ENCODE measurements at places on chromosomes 3 and 15.

- DNase-seq: no peak
These were observed 152.9 kb downstream of the IGF1R start for GRCh38 chr15:98801234-98801561.

DNA sequence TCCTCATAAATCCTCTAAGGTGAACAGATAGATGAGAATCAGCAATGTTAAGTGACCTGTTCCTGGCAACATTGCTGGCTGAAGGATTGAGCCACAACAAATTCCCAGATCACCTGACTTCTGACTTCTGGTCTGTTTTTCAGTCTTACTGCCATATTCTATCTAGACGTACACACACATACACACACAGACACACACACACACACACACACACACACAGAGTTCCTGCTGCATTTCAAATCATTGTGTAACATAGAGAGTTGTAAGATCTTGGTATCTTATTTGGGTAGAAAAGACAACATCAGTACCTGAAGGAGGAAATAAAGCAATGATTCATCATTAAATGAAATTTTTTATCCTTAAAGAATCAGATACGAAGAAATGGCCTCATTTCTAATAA is 342.6 kb downstream of the MFSD1 start:
- no peak for DNase-seq

DNA sequence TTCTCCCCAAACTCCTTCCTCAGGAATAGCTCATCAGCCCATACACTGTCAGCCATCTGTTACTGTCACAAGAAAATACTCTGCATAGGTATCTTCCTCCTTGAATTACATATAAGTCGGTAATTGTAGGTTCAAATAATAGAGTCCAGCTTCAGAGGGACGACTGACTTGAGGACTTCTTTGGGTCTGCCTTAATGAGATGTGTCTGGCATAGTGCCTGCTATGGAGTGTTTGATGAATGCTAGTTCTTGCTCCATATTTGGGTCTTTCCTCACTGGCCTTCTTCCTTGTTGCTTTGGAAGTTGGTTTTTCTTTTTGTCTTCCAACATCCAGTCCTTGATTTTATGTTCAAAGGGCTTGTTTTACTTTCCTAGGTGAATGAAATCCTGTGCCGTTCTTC is 66.4 kb upstream of the ACKR4 start:
- DNase-seq: no peak

DNA sequence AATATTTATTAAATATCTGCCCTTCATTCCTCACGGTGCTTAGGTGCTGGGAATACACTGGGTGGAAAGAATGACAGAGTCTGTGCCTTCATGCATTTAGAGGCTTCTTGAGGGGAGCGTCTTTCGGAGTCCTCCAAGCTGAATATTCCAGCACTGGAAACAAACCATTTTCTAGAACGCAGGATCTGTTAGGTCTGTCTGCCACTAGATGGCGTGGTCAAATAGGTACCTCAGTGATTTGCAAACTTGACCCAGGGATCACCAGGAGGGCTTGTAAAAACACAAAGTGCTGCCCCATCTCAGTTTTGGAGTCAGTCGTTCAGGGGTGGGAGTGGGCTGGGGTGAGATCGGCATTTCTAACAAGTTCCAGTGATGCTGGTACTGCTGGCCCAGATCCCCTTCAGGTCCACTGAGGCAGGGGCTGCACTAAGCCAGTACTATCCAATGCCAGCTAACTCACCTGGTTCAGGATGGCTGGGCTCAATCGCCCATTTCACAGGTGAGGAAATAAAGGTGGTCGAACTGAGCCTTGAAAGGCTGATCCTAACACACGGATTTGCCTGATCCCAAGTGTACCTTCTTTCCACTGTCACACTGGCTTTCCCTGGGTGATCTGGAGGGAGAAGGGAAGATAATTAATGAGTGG is 14.8 kb downstream of the ARNT2 start:
- peak; percentile 36 for DNase-seq

DNA sequence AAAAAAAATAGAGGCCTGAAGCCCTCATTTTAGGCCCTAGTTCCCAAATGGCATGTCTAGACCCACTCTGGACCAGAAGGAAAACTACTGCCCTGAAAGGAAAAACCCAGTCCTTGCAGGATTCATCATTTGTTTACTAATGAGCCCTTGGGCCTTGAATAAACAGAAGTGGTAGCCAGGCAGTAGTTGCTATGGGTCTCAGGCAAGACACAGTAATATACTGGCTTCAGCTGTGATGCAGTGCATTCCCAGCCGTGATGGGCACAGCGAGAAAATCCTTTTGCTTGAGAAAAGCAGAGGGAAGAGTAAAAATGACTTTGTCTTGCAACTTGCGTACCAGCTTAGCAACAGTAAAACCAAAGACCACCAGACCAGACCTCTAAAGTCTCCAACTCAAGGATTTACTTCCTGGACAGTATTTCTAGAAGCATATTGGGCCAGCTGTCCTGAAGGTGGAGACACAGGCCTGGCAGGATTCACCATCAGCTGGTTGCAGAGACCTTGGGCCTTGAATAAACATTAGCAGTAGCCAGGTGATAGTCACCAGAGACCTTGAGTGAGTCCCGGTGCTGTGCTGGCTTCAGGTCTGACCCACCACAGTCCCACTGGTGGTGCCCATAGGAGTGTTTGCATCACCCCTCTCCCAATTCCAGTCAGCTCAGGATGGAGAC is 208.3 kb upstream of the SLITRK3 start:
- no peak for DNase-seq

DNA sequence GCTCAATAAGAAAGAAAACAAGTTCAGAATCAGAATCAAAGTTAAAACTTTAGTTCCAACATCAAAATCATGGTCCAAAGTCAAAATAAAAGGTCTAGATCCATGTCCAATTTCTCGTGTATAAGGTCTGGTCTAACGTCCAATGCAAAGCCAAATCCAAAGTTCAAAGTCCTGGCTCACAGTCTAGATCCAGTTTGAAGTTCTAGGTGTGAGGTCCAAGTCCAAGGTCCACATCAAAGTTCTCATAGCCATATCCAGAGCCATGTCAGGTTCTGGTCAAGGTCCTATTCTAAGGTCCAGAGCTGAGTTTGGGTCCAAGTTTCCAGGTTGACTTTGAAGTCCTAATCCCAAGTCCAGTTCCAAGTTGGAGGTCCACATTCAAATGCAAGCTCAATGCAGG is 40.7 kb upstream of the VIPR1 start:
- no peak for DNase-seq

- DNase-seq: no peak
These were observed 463.0 kb downstream of the ERC2 start for GRCh38 chr3:56005196-56005805.

DNA sequence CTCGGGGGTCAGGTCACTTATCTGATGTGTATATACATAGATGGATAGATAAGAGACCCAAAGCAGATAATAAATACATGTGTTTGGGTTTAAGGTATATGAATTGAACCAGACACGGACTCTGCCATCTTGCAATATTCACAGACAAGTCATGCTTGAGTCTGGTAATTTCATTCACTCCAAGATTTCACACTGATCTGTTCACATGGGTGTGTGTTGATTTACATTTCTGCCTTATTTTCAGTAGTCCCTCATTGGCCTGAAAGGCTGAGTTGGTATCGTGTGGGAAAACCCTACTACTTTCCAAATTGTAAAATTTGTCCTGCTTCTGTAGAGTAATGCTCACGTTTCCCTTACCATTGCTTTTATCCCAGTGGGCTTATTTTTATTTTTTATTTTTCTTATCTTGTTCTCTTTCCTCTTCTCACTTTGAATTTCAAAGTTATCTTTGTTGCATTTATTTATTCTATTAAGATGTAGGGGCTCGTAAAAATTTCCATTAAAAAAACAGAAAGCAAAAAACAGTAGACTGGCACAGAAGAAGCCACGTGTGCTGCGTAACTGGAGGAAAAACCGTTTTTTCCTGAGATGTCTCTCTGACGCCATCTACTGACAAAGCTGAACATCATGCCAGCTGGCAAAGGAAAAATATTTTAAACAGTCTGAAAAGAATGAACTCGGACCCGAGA is 10.8 kb upstream of the MFSD1 start:
- peak; percentile 71 for DNase-seq

- DNase-seq: no peak
These were observed 8.7 kb downstream of the ZDHHC19 start for GRCh38 chr3:196202516-196202970.

DNA sequence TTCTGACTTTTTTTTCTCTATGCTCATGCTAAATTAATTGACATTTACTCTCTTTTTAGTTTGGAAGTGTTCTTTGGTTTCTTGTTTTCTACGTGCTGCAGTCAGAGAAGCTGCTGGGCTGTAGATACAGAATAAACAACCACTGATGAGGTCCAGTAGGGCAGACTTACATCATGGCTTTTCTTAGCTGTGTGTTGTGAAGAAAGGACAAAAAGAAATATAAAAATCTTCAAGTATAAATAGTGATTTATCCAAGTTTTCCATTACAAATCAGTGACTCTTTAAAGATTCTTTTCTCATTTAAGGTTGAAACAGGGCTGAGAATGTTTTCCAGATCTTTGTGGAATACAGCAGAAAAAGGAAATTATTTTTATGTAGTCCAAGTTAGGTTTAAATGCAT is 122.2 kb downstream of the CMSS1 start:
- DNase-seq: no peak

DNA sequence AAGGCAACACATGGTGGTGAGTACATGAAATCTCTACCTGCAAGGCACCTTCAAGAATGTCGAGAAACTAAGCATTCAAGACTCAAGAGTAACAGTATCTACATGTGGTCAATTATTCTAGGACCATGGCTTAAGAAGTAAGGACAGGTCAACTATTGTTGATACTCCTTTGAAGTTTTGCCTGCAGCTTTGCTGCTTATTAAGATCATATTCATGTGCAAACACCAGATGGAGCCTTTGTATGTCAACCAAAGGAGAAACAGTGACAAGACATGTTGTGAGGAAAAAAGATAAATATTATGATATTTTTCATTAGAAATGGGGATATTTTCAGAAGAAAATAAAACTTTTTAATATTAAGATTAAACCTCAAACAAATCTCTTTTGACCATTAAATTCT is 52.3 kb upstream of the FGF7 start:
- no peak for DNase-seq

- DNase-seq: no peak
These were observed 144.7 kb downstream of the FAM43A start for GRCh38 chr3:194830401-194830800.

DNA sequence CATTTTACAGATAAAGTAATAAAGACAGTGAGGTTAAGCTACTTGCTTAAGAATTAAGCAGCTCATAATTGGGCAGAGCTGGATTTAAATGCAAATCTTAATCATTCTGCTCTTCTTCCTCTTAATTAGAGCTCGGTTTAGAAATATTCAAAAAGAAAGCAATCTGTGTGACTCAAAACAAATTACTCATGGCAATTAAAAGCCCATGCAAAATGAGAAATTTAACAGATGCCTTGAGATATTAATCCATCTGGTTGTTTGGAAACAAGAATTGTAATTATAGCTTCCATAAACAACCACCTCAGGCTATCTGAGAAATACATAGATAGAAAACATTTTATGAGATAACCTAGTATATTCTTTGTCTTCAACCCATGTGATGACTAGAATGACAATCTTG is 44.2 kb upstream of the DCBLD2 start:
- DNase-seq: no peak

DNA sequence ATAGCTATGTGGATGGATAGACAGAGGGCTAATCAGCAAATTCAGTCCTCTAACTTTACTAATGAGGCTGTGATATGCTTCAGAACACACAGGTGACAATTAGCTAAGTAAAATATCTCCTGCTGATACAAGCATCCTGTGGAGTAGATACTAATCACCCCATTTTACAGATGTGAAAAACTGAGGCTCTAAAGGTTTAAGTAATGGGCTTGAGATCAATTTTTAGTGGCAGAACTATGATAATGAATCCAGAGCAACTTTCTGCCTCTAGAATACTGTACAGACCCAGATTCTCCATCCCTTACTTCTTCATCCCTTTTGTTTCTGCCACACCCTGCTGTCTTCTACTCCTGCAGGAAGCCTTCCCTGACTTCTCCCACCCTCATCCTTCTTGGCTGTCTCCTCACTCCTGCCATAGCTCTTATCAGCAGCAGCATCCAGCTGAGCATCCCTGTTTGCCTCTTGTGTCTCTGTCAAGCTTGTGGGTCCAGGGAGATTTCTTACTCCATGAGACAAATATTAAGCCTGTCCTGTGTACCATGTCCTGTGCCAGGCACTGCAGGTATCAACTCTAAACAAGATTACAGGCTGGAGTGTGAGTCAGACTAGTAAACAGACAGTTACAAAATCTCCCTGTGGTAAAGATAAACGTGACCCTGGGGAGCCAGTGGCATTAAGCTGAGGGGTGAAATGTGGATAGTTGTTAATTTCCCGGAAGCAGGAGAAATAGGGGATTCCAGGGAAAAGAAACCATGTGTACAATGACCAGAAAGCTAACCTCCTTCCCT is 39.2 kb downstream of the SLC6A11 start:
- DNase-seq: no peak

DNA sequence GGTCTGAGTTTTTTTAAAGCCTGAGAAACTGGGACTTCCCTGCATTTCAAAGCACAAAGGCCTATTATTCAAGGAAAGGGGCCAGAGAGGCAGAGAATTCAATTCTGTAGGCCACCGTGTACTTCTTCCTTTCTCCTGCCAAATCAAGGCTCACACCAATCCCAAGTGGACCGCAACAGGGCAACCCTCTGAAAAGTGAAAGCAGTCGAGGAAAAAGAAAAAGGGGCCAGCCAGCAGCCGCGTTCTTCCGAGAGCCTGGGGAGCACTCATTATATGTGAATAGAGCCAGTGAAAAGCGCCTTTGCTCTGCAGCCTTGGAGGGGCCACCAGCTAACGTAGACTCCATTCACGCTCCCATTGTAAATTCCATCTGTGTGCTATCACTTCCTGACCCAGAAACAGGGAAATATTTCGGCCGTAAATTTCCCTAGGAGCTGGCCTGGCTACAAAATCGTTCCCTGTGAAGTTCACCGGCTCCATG is 45.9 kb upstream of the THUMPD3 start:
- no peak for DNase-seq

DNA sequence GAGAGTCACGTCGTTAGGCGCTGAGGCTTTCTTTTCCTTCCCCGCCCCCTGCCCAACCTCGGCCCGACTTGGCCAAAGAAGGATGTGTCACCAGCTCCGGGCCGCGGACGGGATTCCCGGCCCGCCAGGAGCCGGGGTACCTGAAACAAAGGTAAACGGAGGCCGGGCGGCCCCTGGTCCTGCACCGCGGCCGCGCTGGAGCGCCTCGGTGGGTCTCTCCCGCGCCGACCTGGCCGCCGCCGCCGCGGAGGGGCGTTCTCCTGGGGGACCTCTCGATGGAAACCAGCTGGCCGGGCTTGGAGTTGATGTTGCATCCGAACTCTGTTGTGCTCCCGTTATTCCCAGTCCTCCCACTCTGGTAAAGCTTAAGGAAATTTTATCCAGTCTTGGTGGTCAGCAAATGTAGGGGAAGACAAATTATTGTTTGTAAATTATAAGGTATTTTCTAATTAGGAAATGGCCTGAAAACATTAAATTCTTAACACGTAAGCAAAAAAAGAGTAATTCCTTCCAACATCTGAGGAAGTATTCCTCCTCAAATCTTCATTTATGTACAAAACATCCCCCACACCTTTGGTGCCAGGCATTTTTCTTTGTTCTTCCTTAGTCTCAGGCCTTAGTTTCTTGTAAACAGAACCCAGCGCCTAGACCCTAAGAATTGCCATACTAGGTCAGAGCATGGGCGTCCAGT is 888 bp downstream of the PPP2R3A start:
- DNase-seq: no peak

- no peak for DNase-seq
These were observed 77.9 kb downstream of the SERPINI1 start for GRCh38 chr3:167813169-167814123.

- DNase-seq: no peak
These were observed 120.0 kb downstream of the CYP19A1 start for GRCh38 chr15:51218299-51218938.

Data from activated CD4-positive, alpha-beta T cell treated with anti-CD3 and anti-CD28 coated beads, Interleukin-2, Interleukin-6, amounts not matched to agents 100 ng/mL and 50 ng/mL, durations not matched to agents 16 hours and 8 hours (primary cell).